GM03348 (cell line): ENCODE measurements at places on chromosomes 7 and 10.

DNA sequence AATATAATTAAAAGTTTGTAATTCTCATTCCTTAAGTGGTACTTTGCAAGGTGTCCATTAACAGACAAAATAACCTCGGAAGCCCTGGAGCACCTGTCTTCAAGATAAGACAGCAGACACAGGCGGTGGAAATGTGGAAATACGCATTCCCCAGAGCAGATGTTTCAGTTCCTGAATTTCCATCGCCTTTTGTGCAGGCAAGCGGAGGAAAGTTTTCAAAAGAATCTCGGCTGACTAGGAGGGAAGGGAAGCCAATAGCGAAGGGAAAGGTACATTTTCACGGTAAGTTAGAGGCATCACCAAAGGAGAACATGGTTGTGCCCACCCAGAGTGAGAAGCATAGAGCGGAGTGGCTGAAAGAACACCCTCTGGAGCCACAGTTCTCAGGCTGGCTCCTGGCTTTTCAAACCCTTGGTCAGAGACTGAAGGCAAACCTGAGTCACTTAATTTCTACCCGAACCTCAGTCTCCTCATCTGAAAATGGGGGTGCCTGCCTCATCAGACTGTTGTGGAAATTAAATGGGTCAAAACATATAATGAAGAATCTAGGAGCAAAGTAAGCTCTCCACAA lies 13.6 kb downstream of the CPA1 start:
- no peak for DNase-seq

- DNase-seq: no peak
Observed at GRCh38 chr10:73909540-73910115, 1.3 kb upstream of the PLAU start.

GRCh38 chr7:35647171-35647574 lies 47.8 kb downstream of the HERPUD2 start:
- DNase-seq: no peak

GRCh38 chr7:81333004-81333403 lies 414.2 kb upstream of the SEMA3C start:
- peak; percentile 43 for DNase-seq

DNA sequence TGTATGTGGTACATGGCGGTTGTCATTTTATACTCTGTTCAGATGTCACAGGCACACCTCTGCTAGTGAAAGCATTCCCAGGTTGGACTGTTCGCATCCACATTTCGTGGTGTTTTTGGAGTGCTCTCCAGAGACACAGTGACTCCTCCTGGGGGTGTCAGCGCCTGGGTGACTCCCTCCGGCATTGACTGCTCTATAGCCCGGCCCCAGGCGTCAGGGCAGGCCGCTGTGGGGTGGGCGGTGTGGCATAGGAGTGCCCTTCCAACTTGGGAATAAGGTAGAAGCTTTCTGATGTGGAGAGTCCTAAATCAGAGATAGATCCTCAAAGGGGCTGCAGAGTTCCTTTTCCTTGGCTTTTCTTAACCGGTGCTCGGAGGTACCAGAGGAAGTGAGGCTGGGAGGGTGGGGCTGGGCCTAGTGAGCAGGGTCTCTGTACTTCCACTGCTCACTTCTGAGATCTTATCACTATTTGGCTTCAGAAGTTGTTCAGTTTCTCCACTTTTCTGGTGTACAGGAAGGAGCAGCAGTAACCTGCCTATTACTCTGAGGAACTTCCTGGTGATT lies 32.3 kb downstream of the CCNY start:
- no peak for DNase-seq
